Activated CD4-positive, alpha-beta T cell treated with anti-CD3 and anti-CD28 coated beads, Interleukin-2, amount 10 ng/mL, durations not matched to agents 24 days and 14 days (primary cell): ENCODE measurements at places on chromosomes 3 and 15. TPM values are rescaled to one million over a fixed set of nuclear protein-coding genes. Genes with fewer than 3 reads are reported as not detected.

DNA sequence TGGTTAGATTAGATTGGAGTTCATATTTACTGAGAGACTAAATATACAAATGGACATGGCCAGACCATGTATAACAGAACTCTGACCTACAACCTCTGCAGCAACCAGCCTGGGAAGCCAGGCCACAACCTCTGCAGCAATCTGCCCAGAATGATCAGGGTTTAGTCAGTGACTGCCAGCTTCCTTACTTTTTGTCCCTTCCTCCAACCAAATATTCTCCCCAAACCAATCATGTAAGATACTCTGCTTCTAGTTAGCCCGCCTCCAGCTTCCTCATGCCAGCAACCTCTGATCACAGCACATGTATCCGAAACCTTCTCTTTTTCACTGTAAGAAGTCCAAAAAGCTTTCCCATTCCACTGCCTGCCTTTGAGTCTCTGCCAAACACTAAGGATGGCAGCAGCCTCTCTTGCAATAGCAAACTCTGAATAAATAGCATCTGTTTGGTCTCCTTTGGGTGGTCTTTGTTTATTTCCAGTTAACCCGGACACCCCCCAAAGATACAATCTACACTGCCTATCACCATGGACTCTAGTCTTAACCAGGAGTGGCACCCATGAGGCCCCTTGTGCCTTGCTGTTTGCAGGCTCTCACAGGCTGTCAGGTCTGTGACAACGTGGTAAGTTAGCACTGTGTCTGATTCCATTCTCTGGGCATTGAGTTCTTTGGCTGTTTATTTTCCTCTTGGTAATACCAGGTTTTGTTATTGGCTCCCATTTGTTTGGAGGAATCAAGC is 102.2 kb downstream of the ERC2 start:
- H3K36me3 ChIP-seq = no peaks in the 10 kb centered on the region
- H3K27ac ChIP-seq = no peak overlapping the region
- H3K4me1 ChIP-seq = no peaks in the 10 kb centered on the region
- peaks cover 8% of the 10 kb centered on the region for H3K27me3 ChIP-seq

DNA sequence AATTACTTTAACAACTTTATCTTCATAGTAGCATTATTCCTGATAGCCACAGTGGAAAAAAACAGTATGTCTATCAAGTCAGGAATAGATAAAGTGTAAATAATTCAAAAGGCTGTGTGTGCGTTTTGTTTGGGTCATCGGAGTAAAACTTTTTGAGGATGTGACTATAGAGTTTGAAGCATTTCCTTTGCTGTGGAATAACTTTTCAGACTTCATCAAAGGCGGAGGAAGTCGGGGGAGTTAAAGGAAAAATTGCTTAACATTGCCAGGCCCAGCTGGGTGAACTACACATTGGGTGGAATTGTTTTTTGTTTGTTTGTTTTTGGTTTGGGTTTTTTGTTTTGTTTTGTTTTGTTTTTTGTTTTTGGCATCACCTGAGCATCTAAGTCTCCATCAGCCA is 70.4 kb upstream of the CRTC3 start:
- DNase-seq = no peak
- H3K27me3 ChIP-seq = no peaks in the 10 kb centered on the region
- H3K36me3 ChIP-seq = peaks cover 71% of the 10 kb centered on the region
- no peak overlapping the region for H3K4me3 ChIP-seq

ARL14 gene
- total RNA-seq = not detected in 2 replicates

ECE2 gene
- not detected in 2 replicates for total RNA-seq

COL7A1 gene
- 0.56 and 0.62 TPM in 2 replicates for total RNA-seq

- H3K36me3 ChIP-seq = no peaks in the 10 kb centered on the region
- H3K27me3 ChIP-seq = peaks cover 6% of the 10 kb centered on the region
Observed at GRCh38 chr15:101559952-101560351, 70.4 kb upstream of the PCSK6 start.

RBPMS2 gene
- total RNA-seq = 0.12 TPM in 1 of 2 replicates, not detected in the other

GRCh38 chr3:138079901-138080300 is 35.5 kb downstream of the DZIP1L start:
- no peak overlapping the region for H3K4me3 ChIP-seq
- peaks cover 38% of the 10 kb centered on the region for H3K4me1 ChIP-seq
- no peak overlapping the region for H3K27ac ChIP-seq
- H3K36me3 ChIP-seq = no peaks in the 10 kb centered on the region

GRCh38 chr3:9507586-9508578 is 45.7 kb downstream of the LHFPL4 start:
- H3K27ac ChIP-seq = no peak overlapping the region
- no peak overlapping the region for H3K4me3 ChIP-seq
- DNase-seq = no peak
- peaks cover 3% of the 10 kb centered on the region for H3K4me1 ChIP-seq
- no peaks in the 10 kb centered on the region for H3K36me3 ChIP-seq
- peaks cover 22% of the 10 kb centered on the region for H3K27me3 ChIP-seq
